ENCODE measurements at places on chromosomes 1 and 21.

DNA sequence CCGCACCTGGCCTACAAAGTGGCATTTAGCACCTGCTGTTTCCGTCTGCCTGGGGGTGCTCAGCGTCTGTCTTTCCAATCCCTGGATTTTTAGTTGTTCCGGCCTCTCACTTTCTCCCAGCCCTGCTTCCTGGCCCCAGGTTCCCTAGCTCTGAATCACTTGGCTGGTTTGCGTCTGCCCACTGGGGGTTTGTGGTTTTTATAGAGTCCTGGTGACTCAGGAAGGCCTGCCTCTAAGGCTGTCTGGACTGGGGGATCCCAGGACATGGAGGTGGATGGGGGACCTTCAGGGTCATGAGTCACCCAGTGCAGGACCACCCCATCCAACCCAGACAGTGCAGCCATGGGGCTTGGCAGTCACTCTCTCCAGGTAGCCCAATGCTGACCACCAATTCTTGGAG, 53.5 kb downstream of the MRPL37 start:
- peak; percentile 95 for DNase-seq

DNA sequence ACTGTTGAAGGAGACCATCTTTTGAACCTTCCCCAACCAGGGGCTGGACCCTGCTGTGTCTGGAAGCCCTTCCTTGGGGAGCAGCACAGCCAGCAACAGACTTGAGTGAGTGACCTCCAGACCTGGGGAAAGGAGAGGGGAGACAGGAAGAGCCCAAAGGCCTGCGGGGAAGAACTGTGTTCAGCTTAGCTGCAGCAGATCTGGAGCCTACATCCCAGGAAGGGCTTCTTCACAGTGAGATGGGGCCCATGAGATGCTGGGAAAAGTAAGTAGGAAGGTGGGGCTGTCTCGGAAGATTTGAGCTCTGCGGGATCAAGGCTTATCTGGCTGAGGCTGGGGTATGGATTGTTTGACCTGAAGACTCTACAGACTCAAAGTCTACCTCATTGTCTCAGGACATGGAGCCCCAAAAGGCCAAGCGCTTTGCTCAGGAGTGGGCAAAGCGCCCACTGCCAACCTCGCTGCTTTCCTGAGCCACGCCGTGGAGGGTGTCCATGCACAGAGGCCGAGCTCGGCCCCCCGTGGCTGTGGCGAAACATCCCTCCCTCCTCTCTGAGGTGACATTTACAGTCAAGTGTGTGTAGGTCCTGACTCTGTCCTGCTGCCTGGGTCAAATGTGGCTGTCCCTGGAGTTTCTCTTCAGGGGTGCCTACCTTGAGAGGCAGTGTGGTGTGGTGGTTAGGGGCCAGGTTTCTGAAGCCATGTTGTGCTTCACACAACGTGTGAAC, 24.5 kb downstream of the SPOCD1 start:
- DNase-seq, result no peak

- peak; percentile 60 for DNase-seq
Measured at GRCh38 chr1:24898152-24898908, 31.7 kb downstream of the RUNX3 start.

GRCh38 chr1:214008347-214008746, 20.6 kb downstream of the PROX1 start:
- no peak for DNase-seq

DNA sequence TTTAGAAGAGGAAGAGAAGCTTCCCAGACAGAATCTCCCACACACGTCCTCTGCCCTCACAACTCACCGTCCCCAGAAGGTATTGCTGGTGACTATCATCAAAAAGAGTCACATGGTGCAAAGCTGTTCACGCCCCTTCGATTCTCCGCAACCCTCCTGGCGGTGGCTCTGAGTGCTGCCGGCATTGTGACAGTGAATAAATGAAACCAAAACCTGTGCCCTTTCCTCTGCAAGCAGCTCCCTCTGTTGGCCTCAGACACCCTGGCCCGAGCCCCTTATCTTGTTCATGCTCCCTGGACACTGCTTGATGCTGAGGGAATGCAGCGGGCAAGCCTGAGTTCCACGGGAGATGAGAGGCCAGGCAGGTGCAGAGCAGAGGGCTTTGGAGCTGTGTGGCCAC, 510.3 kb downstream of the NPHP4 start:
- DNase-seq, result no peak

GRCh38 chr1:190663962-190664361, 186.3 kb upstream of the BRINP3 start:
- no peak for DNase-seq

DNA sequence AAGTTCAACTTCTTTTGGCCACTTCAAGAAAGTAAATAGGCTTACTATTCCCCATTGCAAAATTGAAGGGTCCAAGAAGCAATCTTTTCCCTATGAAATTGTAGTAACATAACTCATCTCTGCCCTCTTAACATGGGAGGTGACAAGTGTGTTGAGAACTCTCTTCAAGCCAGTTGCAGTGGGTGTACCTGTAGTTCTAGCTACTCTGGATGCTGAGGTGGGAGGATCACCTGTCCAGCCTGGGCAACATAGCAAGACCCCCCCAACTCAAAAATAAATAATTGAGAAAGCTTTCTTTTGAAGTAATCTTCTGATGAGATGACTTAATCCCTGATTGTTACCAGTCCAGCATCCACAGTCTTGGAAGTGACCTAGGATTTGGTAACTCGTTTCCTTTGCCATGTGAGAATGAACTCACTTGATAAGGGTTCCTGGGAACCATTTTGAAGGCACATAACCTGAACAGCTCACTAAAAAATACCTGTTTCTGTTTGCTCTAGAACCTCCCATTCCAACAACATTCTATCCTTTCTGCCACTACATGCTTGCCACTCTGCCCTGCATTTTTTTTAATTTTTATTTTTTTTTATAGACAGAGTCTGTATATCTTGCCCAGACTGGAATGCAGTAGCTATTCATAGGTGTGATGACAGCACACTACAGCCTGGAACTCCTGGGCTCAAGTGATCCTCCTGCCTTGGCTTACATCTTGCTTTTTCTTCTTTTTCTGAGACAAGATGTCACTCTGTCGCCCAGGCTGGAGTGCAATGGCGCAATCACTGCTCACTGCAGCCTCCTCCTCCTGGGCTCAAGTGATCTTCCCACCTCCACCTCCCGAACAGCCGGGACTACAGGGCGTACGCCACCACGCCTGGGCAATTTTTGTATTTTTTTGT, 1.4 kb upstream of the IPO9 start:
- DNase-seq, result no peak

DNA sequence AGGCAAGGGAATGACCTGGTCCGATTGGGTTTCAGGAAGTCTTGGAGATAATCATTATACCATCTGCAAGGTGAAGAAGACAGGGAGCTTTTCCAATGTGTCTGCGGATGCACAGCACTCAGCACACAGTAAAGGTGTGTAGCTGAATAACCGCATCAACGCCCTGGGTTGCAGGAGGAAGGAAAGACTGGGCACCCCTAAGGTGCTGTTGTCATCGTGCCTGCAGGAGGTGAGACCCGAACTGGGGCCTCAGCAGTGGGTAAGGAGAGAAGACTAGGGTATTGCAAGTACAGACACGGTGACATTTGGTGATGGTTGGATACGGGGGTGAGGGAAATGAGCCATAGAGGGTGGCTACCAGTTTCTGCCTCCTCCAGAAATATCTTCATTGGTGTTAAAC, 1.1 kb upstream of the TRIM62 start:
- no peak for DNase-seq

DNA sequence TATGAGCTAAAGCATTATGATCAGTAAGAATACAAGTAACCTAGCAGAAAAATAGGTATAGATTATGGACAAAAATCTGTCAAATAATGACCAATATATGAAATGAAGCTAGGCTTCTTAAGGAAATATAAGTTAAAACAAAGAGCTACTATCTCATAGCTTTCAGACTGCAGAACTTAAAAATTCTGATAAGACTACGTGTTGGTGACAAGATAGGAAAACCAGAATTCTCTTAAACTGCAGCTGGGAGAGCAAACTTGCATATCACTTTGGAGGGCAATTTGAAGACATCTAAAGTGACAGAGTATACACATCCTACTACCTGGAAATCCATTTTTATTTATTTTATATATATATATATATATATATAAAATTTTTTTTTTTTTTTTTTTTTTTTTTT, 65.5 kb downstream of the LTN1 start:
- DNase-seq, result no peak

DNA sequence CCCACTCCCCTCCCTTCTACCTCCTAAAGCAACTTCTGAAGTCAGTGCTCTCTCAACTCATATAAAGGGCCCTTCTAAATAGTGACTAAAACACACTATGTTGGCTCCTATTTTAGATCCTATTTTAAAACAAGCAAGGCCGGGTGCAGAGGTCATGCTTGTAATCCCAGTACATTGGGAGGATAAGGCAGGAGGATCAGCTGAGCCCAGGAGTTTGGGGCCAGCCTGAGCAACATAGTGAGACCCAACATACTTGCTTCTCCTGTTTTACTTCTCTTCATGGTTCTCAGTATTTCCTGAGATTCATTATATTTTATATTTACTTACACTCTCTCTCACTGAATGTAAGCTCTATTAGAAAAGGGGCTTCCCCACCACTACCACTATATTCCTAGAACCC, 42.5 kb downstream of the LUZP1 start:
- DNase-seq, result no peak

DNA sequence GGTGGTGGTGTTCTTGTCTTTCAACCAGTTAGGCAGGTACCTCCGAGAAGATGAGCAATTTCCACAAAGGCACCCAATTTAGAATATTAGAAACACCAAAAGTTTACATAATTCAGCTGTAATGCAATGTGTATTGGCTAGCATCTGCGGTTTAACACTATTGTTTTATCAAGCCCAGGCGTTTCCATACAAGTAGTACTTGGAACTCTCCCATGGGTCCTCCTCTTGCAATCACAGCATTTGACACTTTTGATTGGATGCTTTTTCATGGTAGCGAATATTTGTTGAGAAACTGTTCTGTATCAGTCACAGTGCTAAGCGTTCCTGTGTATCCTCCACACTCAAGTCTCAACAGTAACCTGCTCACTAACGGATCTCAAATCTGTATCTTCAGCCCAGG, 20.1 kb upstream of the MAP1LC3C start:
- DNase-seq, result no peak

- no peak for DNase-seq
Measured at GRCh38 chr1:2857521-2857920, 56.0 kb upstream of the TTC34 start.

DNA sequence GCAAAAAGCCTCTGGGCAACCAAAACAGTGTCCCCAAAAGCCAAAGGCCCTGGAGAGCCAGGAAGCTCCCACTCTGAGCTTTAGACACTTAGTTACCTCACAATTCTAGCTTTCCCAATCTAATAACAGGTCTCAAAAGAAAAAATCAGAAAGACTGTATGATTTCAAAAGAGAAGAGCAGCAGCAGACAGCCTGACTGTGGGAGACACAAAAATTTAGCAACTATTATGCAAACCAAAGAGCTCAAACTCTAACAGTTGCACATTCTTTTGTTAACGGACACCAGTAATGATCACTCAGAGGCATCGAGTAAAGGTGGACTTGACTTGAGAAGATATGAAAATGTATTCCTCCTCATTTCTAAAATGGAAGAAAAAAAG, 160.1 kb downstream of the SLC45A1 start:
- no peak for DNase-seq

DNA sequence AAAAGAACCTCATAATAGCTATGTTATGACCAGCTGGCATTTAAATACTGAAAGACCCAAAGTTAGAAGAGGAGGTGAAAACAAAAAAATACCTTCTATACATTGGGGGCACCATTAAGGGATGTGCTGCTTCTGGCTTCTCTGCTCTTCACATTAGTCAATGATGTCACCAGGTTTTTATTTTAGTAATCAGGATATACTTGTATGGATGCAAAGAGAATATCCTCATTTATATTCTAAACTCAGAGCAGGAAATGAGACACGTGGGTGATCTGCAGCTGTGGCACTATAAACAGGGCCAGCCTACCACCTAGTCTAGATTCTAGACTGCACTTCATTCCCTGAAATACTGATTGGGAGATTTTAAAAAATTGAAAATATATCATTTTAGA, 51.2 kb downstream of the WLS start:
- DNase-seq, result no peak

GRCh38 chr1:9537863-9538668, 1.2 kb upstream of the SLC25A33 start:
- no peak for DNase-seq

- no peak for DNase-seq
Measured at GRCh38 chr1:110508028-110508940, 10.7 kb downstream of the KCNA10 start.

GRCh38 chr1:118563981-118564951, 379.2 kb upstream of the SPAG17 start:
- no peak for DNase-seq

DNA sequence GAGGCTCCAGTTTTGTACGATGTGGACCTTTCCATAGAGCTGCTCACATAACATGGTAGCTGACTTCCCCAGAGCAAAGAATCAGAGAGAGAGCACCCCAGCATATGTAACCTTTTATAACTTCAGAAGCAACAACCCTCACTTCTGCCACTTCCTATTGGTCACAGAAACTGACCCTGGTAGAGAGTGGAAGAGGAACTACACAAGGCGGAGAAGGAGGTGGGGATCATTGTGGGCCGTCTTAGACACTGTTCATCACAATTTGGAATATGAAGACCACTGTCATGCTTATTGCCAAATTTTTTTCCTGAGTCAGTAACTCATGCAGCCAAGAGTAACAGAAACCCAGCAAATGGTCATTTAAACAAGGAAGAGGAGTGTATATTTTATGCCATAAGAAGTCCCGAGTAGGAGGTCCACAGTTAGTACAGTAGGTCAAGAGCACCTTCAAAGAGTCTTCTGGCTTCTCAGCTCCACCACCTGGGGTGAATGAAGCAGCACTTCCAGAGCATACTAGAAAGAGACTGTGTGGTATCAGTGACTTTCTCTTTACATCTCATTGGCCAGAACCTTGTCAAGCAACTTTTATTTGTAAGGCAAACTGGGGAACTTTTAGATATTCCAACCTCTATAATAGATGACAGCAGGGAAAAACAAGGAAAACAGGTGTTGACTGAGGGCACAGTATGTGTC, 71.8 kb downstream of the ODF2L start:
- DNase-seq, result no peak

DNA sequence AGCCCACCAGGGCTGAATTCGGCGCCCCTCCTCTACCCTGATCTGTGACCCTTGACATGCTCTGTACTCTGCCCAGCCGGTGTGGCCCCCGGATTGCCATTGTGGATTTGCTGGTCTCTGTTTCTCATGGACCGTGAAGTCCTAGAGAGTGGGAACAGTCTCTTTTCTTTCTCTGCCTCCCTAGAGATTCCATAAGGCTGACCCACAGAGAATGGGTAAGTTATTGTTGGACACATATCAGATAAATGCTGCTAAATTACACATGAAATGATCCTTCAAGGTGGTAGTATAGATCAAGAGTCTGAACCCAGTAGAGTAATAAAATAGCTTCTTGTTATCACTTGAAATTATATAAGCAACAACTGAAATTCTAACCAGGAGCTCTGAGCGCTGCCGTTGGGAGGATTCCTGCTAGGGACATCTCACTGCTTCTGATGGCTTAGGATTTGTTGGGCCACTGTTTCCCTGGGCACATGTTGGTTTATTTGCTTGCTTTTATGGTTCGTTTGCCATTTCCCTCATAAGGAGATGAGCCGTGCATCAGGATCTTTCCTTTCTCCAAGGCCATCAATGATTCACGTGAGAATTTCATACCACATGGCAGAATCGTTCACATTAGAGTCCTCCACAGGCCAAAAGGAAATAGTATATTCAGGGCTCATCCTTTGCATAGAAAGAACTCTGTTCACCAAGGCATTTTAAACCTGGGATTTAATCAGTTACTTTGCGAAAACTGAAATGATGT, 111.9 kb downstream of the ZBTB18 start:
- peak; percentile 21 for DNase-seq

- no peak for DNase-seq
Measured at GRCh38 chr21:42405064-42406013, 1.6 kb downstream of the UBASH3A start.
